ENCODE measurements at places on chromosomes 6 and 20. TPM values are rescaled to one million over a fixed set of nuclear protein-coding genes. Genes with fewer than 3 reads are reported as not detected.
A peak's percentile ranks its signal among the peaks of the same experiment; 100 is the strongest.

- no peak overlapping the region for H3K27ac ChIP-seq
- H3K36me3 ChIP-seq: no peaks in the 10 kb centered on the region
- no peaks in the 10 kb centered on the region for H3K4me1 ChIP-seq
- H3K4me3 ChIP-seq: no peak overlapping the region
- no peaks in the 10 kb centered on the region for H3K27me3 ChIP-seq
- no peak for DNase-seq
Observed at GRCh38 chr6:117961301-117961700, 54.2 kb downstream of the SLC35F1 start.

- DNase-seq: peak; percentile 58
- H3K4me3 ChIP-seq: no peak overlapping the region
- H3K27ac ChIP-seq: peak overlapping the region; percentile 84
- no peaks in the 10 kb centered on the region for H3K36me3 ChIP-seq
Observed at GRCh38 chr6:30129265-30130178, 6.4 kb upstream of the TRIM40 start.

DNA sequence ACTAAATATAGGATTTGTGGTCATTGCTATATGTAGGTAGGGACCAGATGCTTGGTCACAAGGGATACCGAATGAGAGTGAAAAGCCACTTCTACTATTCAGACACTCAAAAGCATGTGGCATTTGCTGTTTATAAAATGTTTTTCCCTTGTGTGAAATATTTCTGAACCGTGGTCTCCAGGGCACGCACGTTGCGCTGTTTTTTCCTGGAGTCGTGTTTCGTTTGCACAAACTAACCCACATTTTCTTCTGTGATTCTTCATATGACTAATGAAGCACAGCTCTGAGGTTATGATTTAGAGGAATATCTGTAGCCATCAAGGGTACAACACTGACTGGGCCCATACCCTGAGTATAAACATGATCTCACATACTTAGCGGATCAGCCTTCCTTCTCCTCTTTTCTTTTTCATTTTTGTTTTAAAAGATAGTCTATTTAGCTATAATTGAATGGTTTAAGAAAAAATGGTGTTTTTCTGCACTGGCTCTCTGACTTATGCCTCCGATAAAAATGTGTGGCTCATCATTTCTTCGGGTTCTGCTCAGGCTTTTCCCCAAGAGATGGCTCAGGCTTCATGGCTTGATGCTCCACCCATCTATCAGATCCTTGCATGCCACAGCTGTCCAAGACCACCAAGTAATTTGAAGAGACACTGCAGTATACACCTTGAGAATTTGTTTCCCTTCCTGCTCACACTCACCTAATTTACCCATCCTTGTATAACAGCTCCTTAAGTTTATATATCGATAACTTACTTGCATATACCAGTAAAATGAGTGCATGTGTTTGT is 59.9 kb upstream of the HBS1L start:
- H3K36me3 ChIP-seq: no peaks in the 10 kb centered on the region
- DNase-seq: no peak
- no peaks in the 10 kb centered on the region for H3K4me1 ChIP-seq
- no peak overlapping the region for H3K4me3 ChIP-seq
- H3K27ac ChIP-seq: no peak overlapping the region

DNA sequence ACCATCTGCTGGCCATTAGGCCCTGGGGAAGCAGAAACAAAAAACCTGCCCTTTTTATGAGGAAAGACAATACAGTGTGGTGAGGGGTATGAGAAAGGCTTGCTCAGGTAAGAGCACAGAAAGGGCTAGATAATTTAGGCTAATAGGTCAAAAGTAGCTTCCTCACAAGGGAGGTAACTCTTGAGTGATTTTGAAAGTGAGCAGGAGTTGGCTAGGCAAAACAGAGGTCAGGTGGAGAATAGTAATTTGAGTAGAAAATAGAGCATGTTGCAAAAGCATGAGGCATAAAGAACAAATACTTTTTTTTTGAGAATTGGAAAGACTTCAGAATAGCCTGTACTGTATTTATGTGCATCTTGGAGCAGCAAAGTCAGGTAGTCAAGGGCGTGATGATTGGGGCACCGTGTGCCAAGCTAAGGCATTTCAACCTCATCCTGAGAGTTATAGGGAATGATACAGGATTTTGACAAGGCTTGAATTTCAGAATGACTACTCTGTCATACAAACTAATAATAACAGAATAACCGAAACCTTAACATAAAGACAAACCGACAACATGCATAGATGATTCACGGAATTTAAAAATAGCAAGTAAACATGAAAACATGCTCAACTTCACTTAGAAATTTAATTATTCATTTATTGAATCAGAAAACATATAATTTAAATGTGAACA is 123.0 kb upstream of the ENPP5 start:
- H3K4me3 ChIP-seq: no peak overlapping the region
- no peaks in the 10 kb centered on the region for H3K4me1 ChIP-seq
- DNase-seq: no peak
- H3K27me3 ChIP-seq: no peaks in the 10 kb centered on the region
- H3K27ac ChIP-seq: no peak overlapping the region

DNA sequence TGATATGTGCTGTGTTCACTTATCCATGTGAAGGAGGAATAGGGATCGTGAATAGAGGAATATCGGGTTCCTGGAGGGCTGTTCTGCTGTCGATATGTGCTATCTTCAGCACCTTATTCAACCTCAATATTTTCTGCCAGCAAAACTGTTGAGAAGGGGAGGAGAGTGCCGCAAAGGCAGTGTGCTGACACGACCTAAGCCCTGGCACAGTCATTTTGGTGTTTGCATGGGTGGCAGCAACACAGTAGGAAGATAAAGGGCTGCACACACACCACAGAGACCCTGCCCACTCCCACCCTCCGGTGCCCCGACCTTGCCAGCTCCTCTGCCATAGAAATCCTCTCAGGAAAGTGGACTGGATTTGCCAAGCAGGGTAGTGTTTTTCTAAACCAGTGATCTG is 47.0 kb downstream of the ZDHHC14 start:
- H3K36me3 ChIP-seq: no peaks in the 10 kb centered on the region
- H3K27ac ChIP-seq: no peak overlapping the region
- H3K4me1 ChIP-seq: no peaks in the 10 kb centered on the region

DNA sequence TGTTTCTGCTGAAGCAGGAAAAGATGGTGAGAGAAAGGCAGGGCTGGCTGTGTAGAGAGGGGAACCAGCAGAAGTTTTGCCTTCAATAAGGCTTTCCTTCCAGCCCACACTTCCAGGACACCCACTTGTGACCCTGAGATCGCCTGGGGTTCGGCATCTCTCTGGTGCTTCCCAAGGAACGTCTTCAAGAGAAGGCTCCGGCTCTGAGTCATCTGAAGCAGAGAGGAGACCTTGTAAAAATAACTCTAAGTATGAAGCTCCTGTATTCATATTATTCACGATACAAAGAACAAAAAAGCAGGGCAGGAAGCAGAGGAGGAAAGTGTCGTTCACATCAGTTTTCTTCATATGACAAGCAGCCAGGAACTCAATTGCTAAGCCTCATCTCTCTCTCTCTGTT is 95.4 kb upstream of the MRPS10 start:
- no peak overlapping the region for H3K4me3 ChIP-seq
- H3K27me3 ChIP-seq: no peaks in the 10 kb centered on the region
- H3K4me1 ChIP-seq: peaks cover 3% of the 10 kb centered on the region
- no peaks in the 10 kb centered on the region for H3K36me3 ChIP-seq
- peak overlapping the region; percentile 26 for H3K27ac ChIP-seq

GRCh38 chr6:41288030-41288753 is 1.7 kb upstream of the TREM1 start:
- H3K4me3 ChIP-seq: no peak overlapping the region
- no peak for DNase-seq
- H3K4me1 ChIP-seq: no peaks in the 10 kb centered on the region
- H3K36me3 ChIP-seq: no peaks in the 10 kb centered on the region
- no peak overlapping the region for H3K27ac ChIP-seq

- H3K4me1 ChIP-seq: no peaks in the 10 kb centered on the region
- H3K4me3 ChIP-seq: no peak overlapping the region
- DNase-seq: no peak
- H3K27me3 ChIP-seq: no peaks in the 10 kb centered on the region
- H3K27ac ChIP-seq: peak overlapping the region; percentile 31
Observed at GRCh38 chr6:16712255-16712930, 48.9 kb downstream of the ATXN1 start.

DNA sequence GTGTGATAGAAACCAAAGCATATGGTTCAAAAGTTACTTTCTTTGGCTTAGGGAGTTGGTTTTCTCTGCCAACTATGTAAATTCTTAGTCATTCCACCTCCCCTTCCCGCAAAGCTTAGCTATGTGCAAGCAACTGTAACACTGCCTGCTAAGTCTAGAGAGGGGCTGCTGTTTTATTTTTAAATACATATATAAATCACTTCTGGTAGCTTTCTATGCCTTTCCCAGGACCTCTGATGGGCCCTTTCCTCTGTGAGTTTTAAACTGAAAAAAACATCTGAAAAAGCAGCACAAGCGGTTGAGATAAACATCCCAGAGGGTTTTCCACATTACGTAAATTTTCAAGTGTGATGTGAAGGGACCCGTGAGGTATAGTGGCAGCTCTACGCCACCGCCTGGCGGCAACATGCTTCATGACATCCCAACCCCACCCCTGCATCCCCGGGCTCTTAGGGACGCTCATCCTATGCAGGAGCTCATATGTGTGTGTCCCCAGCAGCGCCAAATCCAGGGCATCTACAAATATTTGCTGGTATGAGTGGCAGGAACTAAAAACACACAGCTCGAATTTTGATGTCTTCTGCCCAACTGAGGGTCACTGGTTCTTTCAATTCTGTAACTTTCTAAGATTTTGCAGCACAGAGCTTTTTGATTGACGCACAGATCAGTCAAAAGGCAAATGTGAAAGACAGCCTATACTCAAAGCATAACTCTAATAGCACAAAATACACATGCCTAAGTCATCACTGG is 12.7 kb downstream of the SAYSD1 start:
- H3K27me3 ChIP-seq: no peaks in the 10 kb centered on the region
- H3K27ac ChIP-seq: no peak overlapping the region
- H3K4me3 ChIP-seq: no peak overlapping the region

- H3K4me3 ChIP-seq: no peak overlapping the region
- H3K4me1 ChIP-seq: no peaks in the 10 kb centered on the region
Observed at GRCh38 chr6:99492092-99492491, 23.1 kb downstream of the USP45 start.

GRCh38 chr6:80145509-80145908 is 39.0 kb downstream of the BCKDHB start:
- no peaks in the 10 kb centered on the region for H3K36me3 ChIP-seq
- DNase-seq: no peak
- H3K4me3 ChIP-seq: no peak overlapping the region

DNA sequence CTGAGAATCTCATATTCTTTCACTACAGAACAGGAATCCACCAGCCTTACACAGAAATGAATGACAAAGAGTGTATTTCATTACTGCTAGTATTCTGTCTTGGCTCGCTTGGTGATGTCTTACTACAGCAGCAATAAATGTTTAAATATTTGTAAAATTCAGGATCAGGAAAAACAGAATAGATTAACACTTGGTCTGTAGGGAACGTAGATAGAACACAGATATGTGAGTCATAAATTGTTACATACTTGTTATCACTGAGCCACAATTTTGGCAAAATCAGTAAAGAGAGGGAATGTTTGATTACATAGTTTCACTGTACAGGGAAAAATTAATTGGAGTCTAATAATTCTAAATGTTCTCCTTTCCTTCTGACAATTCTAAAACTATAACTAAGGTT is 11.0 kb downstream of the SHPRH start:
- DNase-seq: no peak
- H3K27ac ChIP-seq: no peak overlapping the region
- no peaks in the 10 kb centered on the region for H3K36me3 ChIP-seq
- H3K4me3 ChIP-seq: no peak overlapping the region
- no peaks in the 10 kb centered on the region for H3K27me3 ChIP-seq

DNA sequence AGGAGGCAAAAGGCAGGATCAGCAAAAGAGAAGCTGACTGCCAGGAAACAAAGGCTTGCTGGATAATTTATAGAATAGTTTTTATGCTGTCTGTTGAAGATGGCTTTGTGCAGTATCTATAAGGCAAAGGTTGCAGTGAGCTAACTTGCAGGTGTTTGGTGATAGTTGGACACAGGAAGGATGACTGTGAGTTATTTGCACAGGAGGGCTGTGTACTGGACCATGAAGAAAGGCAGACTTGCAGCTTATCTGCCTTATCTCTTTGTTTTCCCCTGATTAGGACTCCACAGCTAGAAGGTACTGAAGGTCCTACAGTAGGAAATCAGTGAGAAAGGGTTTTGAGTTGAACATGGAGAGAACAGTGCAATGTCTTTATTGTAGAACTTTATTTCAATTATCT is 2.1 kb downstream of the BTN1A1 start:
- H3K4me1 ChIP-seq: peaks cover 3% of the 10 kb centered on the region
- H3K4me3 ChIP-seq: no peak overlapping the region
- no peaks in the 10 kb centered on the region for H3K36me3 ChIP-seq
- H3K27me3 ChIP-seq: peaks cover 26% of the 10 kb centered on the region
- no peak for DNase-seq
- H3K27ac ChIP-seq: no peak overlapping the region

DNA sequence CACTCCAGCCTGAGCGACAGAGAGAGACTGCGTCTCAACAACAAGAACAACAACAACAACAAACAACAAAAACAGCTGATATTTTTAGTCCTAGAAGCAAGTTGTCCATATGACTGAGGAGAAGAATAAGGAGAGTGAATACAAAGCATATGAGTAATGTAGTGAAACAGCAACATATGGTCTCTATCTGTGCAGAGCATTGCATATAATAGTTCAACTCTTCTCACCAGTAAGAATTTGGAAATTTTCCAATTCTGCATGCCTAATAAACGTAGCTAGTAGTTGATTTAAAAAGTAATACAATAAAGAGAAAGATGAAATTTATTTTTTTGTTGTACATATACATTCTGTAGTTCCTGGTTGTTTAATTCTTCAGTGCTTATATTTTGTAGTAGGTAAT is 129.7 kb upstream of the FAM83B start:
- no peak overlapping the region for H3K4me3 ChIP-seq
- no peaks in the 10 kb centered on the region for H3K4me1 ChIP-seq
- H3K27ac ChIP-seq: no peak overlapping the region

GRCh38 chr6:2196079-2196679 is 49.2 kb downstream of the GMDS start:
- H3K4me1 ChIP-seq: no peaks in the 10 kb centered on the region
- peak; percentile 46 for DNase-seq
- H3K27me3 ChIP-seq: no peaks in the 10 kb centered on the region
- H3K36me3 ChIP-seq: no peaks in the 10 kb centered on the region

The TP53TG5 gene
- total RNA-seq: 0.40 TPM

The SLC17A3 gene
- total RNA-seq: not detected

The KHDC1L gene
- total RNA-seq: not detected

The FRMD1 gene
- total RNA-seq: 2.3 TPM

The LAMA2 gene
- 7.5 TPM for total RNA-seq

The LRRC1 gene
- total RNA-seq: 49.6 TPM

The OSBPL2 gene
- total RNA-seq: 77.3 TPM

The FAM217A gene
- not detected for total RNA-seq

The CD93 gene
- 20.3 TPM for total RNA-seq

The FERMT1 gene
- total RNA-seq: 68.8 TPM

The ZBTB46 gene
- 3.2 TPM for total RNA-seq

All from colonic mucosa (tissue), 4 donors.